ENCODE measurements at places on chromosomes 2 and 18.

- DNase-seq: no peak
Observed at GRCh38 chr2:118056165-118056534, 32.1 kb upstream of the INSIG2 start.

DNA sequence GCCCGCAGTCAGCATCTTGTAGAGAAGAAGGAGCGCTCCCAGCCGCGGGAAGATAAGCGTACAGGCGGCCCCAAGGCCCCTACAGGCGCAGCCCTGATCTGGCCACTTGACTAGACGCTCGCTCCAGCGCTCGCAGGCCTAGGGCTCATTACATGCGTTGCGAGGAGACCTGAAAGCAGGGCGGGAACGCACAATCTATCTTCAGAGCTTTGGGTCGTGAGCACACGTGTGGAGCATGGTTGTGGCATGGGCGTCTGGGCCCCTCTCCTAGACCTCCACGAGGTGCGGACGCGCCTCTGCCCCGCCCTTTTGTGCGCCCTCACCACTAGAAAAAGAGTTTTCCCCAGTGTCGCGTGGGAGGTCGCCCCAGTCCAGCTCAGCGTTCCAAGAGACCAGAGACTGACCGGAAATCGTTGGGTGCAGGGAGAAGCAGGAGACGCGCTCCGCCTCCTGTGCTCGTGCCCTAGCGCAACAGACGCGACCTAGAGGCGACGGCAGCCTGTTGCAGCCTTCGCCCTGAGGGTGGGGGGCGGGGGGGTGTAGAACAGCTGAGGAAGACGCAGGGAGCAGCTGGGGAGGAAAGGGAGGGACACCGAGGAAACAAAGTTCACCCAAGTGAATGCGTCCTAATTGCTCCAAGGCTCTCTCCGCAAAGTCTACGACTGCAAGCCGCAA, 12.6 kb downstream of the NR4A2 start:
- DNase-seq: no peak

GRCh38 chr2:29134933-29135332, 19.7 kb downstream of the CLIP4 start:
- DNase-seq: no peak

- no peak for DNase-seq
Observed at GRCh38 chr18:24071779-24072178, 57.2 kb downstream of the TTC39C start.

GRCh38 chr2:238098901-238099713, 1.0 kb upstream of the ESPNL start:
- DNase-seq: no peak

DNA sequence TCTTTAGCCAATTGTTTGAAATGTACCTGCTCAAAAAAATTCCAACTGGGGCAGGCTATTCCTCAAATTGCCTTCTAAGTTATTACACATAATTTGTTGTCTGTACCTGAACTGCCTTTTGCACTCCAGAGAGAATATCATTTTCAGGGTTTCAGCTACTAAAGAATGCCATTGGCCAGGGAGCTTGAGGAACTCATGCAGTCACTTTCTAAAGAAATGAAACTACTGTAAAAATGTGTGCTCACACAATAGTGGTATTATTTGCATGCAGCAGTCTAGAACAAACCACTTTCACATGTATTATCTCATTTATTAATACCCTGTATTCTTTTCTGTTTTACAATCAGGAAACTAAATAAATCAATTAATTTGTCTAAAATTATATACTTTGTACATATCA, 152.2 kb downstream of the PID1 start:
- DNase-seq: no peak

Measured in GF-D8 (cell line).